Glutamatergic neuron (in vitro differentiated cells): ENCODE measurements at places on chromosomes 2 and 18. TPM values are rescaled to one million over a fixed set of nuclear protein-coding genes. Genes with fewer than 3 reads are reported as not detected.
A peak's percentile ranks its signal among the peaks of the same experiment; 100 is the strongest.

DNA sequence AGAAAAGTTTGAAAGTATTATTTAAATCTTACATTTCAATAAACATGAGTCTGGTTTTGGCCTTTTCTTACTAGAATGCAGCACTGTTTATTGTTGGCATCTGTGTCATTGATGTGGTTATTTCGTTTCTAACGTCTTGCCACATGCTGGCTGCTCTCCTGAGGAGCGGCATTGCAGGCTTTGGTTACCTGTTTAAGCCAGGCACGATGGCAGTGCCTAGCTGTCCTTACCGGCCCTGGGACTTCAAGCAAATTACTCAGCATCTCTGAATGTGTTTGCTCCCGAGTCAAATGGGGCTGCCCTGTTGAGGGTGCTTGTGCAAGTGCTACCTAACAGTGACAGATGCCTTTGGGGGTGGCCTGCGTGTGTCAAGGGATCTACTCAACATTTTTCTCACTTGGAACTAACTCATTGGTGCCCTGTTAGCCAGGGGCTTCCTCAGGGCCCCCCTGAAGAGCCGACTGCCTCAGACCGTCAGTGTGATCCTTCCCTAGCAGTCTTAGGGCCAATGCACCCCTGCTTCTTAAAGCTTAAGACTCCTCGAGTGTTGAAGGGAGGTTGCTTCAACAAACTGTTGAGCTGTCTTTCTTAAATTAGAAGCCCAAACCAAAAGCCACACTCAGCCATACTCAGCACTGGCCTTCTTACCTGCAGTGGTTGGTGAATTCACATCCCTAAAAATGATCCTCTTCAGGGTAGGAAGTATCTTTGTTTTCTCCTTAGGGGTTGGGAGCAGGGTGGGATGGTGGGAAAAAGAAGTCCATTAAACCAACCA, 151.5 kb downstream of the NCK2 start:
- peaks cover 1% of the 10 kb centered on the region for H3K4me1 ChIP-seq
- no peak overlapping the region for H3K4me3 ChIP-seq
- DNase-seq: no peak

DNA sequence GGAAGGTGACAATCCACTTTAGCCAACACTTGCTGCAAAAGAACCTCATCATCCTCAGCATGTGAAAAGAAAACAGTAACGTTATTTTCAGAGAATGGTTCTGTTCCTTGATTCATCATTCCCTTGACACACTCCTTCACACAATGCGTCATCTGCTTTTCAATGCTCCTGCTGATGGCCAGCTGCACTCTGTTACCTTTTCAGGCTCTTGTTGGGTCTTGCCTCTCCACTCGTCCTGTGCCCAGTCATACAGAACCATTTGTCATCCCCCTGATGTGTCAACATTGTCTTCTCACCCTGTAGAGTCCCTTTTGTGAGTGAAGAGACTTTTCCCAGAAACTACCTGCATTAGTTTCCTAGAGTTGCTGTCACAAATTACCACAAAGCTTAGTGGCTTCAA, 12.2 kb upstream of the DTNA start:
- H3K36me3 ChIP-seq: no peaks in the 10 kb centered on the region
- no peaks in the 10 kb centered on the region for H3K27me3 ChIP-seq
- H3K4me3 ChIP-seq: no peak overlapping the region
- H3K4me1 ChIP-seq: no peaks in the 10 kb centered on the region
- DNase-seq: no peak
- no peak overlapping the region for H3K27ac ChIP-seq

DNA sequence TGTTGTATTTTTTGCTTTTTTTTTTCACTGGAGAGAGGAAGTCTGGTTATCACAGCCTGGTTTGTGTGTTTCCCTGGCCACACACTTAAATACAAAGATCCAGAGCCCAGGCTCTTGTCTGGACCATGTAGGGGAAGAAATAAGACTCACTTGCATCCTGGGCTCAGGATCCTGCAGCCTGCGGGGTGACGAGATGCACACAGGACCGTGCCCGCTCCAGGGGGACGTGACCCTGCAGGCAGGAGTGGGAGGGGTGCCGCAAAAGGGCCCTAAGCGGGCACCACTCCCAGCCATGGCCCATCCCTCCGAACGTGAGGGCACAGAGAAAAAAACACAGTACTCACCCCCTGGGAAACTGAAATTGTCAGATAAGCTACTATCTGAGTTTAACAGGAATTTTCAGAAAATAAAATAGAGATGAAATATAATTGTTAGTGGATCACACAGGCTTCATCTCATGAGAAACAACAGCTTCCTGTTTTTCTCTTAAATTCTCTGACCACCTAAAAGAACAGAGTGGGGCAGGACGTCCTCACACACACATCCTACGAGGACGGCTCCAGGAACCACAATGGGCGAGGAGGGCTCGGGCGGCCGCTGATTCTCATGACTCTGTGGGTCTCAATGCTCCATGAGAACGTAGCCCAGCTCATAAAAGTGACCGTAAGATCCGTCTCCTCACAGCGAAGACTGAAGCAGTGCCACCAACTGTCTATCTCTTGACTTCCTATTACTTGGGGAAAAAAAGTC, 142.6 kb upstream of the ALKAL2 start:
- H3K27me3 ChIP-seq: peaks cover 5% of the 10 kb centered on the region
- H3K4me3 ChIP-seq: no peak overlapping the region
- no peaks in the 10 kb centered on the region for H3K4me1 ChIP-seq
- no peak for DNase-seq

- H3K4me3 ChIP-seq: no peak overlapping the region
- H3K36me3 ChIP-seq: peaks cover 8% of the 10 kb centered on the region
- H3K27ac ChIP-seq: no peak overlapping the region
These were observed 29.4 kb upstream of the REEP1 start for GRCh38 chr2:86366651-86367498.

GRCh38 chr18:46196627-46197243, 92.5 kb downstream of the HAUS1 start:
- DNase-seq: no peak
- no peak overlapping the region for H3K4me3 ChIP-seq

- DNase-seq: no peak
- H3K4me3 ChIP-seq: no peak overlapping the region
- peaks cover 7% of the 10 kb centered on the region for H3K27me3 ChIP-seq
These were observed 78.3 kb upstream of the HS6ST1 start for GRCh38 chr2:128396946-128397345.

DNA sequence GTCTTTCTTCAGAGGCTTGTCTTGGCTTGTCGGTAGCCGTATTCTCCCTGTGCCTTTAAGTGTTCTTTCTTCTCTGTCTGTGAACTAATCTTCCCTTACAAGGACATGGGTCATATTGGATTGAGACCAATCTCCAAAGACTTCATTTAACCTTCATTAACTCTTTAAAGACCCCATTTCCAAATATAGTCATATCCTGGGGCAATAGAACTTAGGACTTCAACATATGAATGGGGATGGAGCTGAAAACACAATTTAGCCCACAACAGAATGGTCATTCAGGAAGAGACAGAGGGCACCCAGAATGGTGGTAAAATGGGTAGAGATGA, 82.1 kb upstream of the TANK start:
- H3K4me1 ChIP-seq: peaks cover 4% of the 10 kb centered on the region
- no peak overlapping the region for H3K27ac ChIP-seq
- DNase-seq: no peak
- H3K4me3 ChIP-seq: no peak overlapping the region
- H3K36me3 ChIP-seq: no peaks in the 10 kb centered on the region
- no peaks in the 10 kb centered on the region for H3K27me3 ChIP-seq

SS18 gene
- total RNA-seq: 88.9 TPM

LOXHD1 gene
- not detected for total RNA-seq

DNA sequence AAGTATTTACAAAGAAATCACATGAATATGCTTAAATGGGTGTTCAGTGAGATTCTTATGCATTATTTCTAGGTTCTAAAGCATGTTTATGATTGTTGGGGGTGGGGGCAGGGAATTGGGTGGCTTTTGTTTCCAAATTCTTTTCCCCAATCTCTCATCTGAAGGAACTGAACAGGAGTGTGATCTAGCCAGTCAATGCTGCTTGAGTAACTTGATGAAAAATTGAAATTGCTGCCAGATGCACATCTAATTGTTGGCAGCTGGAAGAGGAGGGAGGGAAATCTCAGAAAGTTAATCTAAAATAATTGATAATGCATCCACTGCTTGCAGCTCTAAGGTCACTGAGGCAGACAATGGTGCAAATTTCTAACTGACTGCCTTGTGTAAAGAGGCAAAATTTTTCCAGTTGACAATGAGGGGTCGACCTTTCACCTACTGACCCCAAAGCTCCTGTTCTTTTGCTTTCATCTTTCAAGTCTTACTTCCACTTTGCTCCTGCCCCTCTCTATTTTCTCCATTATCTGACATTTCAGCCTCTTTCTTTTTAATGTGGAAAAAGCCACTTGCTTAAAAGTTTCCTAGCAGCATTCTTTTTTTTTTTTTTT, 53.3 kb downstream of the IRS1 start:
- H3K27ac ChIP-seq: no peak overlapping the region
- H3K27me3 ChIP-seq: peaks cover 2% of the 10 kb centered on the region
- no peaks in the 10 kb centered on the region for H3K4me1 ChIP-seq
- H3K36me3 ChIP-seq: no peaks in the 10 kb centered on the region
- no peak for DNase-seq

TGFA gene
- total RNA-seq: 4.7 TPM

DNA sequence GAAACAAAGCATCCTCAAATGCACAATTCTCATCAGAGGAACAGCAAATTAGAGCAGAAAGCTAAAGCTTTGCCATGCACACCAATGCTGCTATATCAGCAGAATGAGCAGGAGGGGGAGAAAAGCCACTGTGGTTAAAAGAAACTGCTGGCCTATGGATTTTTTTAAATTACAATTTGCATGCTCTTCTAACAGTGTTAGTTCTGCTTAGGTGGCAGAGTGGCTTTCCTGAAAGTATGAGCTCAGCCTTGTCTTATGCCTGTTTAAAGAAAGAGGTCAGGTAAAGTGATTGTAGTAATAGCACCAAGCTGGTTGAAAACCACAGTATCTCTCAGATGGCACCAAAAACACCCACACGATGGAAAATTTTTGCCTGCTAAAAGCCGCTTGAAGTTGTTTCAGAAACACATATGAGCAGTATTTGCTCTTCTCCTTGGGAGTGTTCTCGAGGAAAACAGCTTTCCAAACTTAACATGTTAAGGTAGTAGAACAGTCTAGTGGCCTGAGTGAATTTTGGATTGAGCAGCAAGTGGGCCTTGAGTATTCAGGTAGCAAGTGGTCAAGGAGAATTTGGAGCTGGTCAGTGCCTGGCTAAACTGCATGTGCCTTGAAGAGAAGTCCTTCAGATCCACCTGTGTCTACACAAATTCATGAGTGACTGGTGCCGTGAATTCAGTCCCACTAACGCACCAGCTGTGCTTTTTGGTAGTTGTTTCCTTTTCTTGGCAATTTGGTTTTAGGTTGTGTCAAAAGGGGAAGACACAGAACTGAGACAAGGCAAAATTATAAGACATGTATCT, 19.6 kb upstream of the NDUFV2 start:
- DNase-seq: no peak
- no peaks in the 10 kb centered on the region for H3K36me3 ChIP-seq
- H3K27me3 ChIP-seq: peaks cover 2% of the 10 kb centered on the region
- no peak overlapping the region for H3K4me3 ChIP-seq

GRCh38 chr18:8895987-8896619, 190.7 kb downstream of the MTCL1 start:
- no peaks in the 10 kb centered on the region for H3K27me3 ChIP-seq
- peaks cover 8% of the 10 kb centered on the region for H3K36me3 ChIP-seq
- DNase-seq: no peak
- H3K27ac ChIP-seq: no peak overlapping the region
- H3K4me3 ChIP-seq: no peak overlapping the region

DYNAP gene
- not detected for total RNA-seq

CGREF1 gene
- 1.3 TPM for total RNA-seq

CYP20A1 gene
- 12.6 TPM for total RNA-seq

- no peak overlapping the region for H3K27ac ChIP-seq
- peaks cover 4% of the 10 kb centered on the region for H3K4me1 ChIP-seq
- H3K36me3 ChIP-seq: peaks cover 5% of the 10 kb centered on the region
These were observed 117.5 kb downstream of the ATP9B start for GRCh38 chr18:79186649-79187048.

- H3K4me1 ChIP-seq: no peaks in the 10 kb centered on the region
- peaks cover 1% of the 10 kb centered on the region for H3K27me3 ChIP-seq
- no peaks in the 10 kb centered on the region for H3K36me3 ChIP-seq
These were observed 235.6 kb upstream of the EPHA4 start for GRCh38 chr2:221807706-221808105.

FIGN gene
- total RNA-seq: 12.4 TPM

- H3K27me3 ChIP-seq: peaks cover 5% of the 10 kb centered on the region
- H3K27ac ChIP-seq: peak overlapping the region; percentile 99
- peaks cover 22% of the 10 kb centered on the region for H3K4me1 ChIP-seq
- peaks cover 3% of the 10 kb centered on the region for H3K36me3 ChIP-seq
These were observed 498 bp downstream of the TGOLN2 start for GRCh38 chr2:85327160-85327821.

- H3K4me3 ChIP-seq: no peak overlapping the region
- DNase-seq: no peak
- H3K27ac ChIP-seq: no peak overlapping the region
- peaks cover 4% of the 10 kb centered on the region for H3K36me3 ChIP-seq
These were observed 160.0 kb upstream of the TRIB2 start for GRCh38 chr2:12556762-12557161.

DSC1 gene
- not detected for total RNA-seq

- no peaks in the 10 kb centered on the region for H3K36me3 ChIP-seq
- no peak for DNase-seq
- H3K4me1 ChIP-seq: no peaks in the 10 kb centered on the region
- H3K27ac ChIP-seq: no peak overlapping the region
These were observed 407.3 kb upstream of the LYPD1 start for GRCh38 chr2:133077269-133077822.
